ENCODE measurements at places on chromosomes 6 and 20.

GRCh38 chr6:27426045-27426620 lies 37.6 kb downstream of the ZNF391 start:
- no peak for ATAC-seq

DNA sequence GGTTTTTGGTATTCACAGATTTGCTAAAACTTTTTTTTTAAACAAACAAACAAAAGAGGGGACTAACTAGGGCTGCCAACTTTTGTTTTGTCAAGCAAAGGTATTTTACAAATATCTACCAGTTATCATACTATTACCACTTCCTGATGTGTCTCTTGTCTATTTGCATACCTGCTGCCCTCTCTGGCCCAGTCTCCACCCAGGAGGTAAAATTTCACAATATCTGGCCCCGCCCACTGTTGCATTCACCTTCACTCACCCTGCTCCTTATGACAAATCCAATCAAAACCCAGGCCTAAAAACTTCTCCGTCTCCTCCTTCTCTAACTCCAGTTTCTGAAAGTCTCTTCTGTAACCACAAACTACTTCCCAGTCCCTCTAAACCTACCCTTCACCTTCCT lies 82.2 kb downstream of the TRERF1 start:
- ATAC-seq, result no peak

DNA sequence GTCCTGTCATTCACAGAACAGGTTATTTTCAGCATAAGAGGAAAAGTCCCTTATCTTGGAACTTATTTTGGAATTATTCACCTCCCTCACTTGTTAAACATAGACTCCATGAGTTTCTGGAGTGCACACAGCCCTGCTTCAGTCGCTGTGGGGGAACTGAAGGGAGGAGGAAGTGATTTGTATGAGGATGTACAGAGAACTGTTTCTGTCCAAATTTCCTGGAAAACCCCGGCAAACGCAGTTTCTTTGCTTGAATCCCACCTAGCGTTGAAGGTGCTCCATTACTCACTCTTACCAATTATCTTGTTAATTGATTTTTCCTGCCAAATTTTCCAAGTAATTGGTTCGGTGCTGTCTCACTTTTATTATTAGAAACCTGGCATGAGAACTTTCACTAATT lies 78.0 kb upstream of the AGPAT4 start:
- ATAC-seq, result no peak

GRCh38 chr6:136401749-136402148 lies 112.1 kb upstream of the BCLAF1 start:
- ATAC-seq, result no peak

- ATAC-seq, result no peak
Observed at GRCh38 chr6:104952911-104953399, 4.0 kb upstream of the LIN28B start.

DNA sequence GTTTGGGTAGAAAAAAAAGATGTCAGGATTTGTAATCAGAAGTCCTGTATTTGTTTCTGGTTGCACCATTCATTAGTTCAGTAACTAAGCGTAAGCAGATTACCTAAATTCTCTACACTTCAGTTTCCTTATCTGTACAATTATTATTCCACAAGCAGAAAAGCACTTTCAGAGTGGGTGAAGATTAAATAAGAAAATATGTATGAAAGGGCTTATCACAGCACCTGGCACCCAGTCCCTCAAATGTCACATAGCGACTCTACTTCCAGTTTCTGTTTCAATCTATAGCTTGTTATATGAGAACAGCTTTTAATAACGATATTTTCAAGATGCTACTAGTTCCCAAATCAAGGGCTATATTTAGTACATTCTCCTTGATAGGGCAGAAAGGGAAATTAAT lies 31.4 kb downstream of the RGS17 start:
- ATAC-seq, result no peak

GRCh38 chr6:21033084-21033483 lies 498.8 kb downstream of the CDKAL1 start:
- no peak for ATAC-seq

DNA sequence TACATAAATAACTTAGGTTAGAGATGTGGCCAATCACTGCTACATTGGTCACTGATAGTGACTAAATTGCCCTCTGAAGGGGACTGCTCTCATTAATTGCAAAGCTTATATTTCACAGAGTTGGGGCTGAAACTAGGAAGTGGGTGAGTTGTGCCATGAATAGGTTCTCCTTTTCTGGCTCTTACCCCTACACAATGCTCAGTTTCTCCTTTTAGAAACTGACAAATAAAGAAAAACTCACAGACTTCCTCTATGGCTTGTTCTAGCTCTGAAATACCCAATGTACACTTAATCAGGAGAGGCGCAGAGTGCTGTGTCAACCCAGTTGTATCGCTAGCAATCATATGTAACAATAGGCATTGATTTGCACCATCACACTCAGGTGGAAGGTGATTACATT lies 41.2 kb upstream of the PROKR2 start:
- ATAC-seq, result no peak

- ATAC-seq, result no peak
Observed at GRCh38 chr20:56381501-56381900, 10.5 kb downstream of the AURKA start.

GRCh38 chr6:154538640-154539191 lies 28.2 kb upstream of the CNKSR3 start:
- no peak for ATAC-seq

GRCh38 chr6:29520232-29520631 lies 32.5 kb upstream of the MAS1L start:
- ATAC-seq, result no peak

DNA sequence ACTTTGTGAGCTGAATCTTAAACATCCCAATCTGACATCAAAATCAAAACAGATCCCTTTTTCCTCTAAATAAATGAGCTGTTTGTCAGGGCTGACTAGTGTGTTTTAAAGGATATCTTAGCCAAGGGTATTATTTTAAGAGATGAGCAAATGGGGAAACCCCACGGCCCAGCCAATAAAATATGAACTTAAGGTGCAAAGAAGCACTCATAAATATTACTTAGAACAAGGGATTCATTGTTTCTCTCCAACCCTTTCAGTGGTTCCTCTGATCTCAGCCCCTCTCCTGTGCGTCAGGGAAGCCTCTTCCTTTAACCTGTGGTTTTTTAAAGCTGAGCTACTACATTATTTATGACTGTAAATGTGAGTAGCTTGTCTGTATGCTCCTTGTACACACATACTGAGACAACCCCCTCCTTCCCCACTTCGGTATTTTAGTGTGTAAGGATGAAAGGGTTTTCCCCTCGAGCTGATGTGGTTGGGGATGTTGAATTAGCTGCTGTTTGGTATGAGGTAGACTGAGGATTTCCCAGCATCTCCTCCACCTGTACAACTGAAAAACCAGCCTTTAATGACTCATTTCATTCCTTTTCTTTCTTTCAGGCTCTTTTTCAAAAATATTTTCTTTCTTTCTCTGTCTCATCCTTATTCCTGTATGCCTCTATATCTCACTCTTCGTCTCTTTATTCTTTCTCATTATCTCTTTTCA lies 6.5 kb downstream of the BMP5 start:
- ATAC-seq, result no peak

- ATAC-seq, result no peak
Observed at GRCh38 chr6:14354919-14355572, 237.5 kb downstream of the CD83 start.

DNA sequence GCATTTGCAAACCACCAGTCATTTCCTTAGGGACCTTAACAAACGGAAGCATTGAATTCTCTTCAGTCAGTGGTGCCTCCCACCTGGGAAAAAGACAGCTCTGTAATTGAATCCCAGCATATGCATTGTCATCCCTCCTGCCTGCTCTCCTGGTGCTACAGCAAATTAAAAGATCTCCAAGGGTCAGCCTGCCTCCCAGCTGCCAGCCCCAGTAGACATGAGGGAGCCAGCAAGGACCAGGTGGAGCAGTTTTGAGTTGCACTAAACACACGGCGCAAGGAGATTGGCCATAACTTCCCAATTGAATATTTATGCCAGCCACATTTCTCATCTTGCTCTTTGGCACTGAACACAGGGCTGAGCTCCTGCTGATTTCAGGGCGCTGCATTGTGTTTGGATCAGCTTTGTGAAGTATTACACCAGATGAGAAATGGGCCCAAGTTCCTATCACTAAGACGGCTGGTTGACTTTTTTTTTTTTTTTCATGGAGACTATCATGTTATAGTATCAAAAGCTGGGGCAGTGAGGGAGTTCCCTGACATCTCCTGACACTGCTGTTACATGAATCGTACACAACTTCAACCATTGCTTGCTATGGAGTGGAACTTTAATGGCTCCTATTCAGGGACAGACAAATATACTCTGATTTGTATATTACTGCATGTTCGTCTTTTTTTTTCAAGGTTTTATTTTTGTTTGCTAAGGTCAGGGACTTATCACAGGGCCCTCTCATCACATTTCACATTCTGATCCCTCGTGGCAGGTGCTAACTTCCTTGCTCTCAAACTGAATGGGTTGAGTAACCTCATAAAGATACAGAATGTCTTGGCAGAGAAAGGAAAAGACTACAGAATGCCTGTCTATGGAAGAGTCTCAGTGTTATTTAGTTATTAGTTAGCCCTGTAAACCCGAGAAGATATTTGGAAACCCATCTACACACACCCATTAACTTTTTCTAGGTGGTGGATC lies 191.1 kb downstream of the EYA4 start:
- no peak for ATAC-seq

- ATAC-seq, result peak; percentile 65
Observed at GRCh38 chr6:137102851-137103492, 58.2 kb upstream of the IL20RA start.

DNA sequence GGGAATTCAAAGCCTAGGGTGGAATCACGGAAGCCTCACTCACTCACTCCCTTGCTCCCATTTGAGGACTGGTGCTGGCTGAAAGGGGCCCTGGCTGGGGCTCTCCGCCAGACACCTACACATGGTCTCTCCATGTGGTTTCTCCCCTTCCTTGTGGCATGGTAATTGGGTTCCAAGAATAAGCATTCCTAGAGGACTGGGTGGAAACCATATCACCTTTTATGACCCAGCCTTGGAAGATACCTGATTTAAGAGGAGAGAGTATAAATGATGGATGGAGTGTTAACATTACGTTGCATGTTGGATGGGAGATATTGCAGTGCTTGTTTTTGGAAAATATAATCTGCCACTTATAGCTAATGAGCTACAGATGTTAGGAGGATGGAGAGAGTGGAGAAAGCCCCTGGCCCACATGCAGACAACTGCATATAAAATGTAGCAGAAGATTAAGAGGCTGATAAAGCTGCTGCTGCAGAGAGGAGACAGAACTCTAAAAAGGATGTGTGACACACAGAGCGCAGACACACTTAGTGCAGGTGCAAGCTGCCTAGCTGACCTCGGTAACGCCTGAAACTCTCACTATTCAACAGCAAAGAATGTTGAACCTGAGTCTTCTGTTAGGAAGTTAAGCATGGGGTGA lies 23.3 kb upstream of the CDKN1A start:
- no peak for ATAC-seq

DNA sequence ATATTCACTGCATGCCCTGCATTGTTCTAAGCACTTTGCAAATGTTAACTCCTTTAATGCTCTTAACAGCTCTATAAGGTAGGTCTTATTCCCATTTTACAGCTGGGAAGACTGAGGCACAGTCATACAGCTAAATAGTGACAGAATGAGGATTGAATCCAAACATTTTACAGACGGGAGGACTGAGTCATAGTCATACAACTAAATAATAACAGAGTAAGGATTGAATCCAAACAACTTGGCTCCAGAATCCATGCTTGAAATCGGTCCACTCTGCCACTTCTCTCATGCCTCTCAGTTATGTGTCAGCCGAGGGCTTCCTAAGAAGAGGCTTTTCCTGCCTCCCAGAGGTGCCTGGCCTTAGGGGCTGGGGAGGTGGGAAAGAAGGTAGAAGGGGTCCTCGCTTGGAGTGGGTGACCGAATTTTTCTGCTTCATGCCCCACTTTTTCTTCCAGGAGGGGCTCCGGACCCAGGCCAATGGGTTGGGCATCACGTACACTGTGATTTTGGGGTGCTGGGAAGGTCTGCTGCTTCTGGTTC lies 137.4 kb upstream of the RNF24 start:
- ATAC-seq, result no peak

DNA sequence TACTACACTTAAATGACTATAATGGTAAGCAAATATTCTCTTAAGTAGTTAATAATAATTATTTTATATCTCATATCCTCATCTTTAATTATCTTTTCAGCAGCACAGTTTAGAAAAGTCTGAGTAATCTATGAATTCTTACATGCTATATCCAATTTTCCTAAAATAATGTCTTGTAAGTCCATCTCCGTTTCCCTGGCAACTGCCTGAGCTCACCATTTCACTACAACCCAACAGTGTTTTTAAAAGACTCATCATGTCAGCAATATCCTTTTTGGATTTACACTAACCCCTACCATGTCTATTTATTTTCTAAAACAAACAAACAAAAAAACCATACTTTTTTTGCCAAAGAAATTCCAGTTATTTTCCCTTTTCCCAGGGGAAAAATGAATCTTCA lies 859.6 kb downstream of the EYS start:
- ATAC-seq, result no peak

DNA sequence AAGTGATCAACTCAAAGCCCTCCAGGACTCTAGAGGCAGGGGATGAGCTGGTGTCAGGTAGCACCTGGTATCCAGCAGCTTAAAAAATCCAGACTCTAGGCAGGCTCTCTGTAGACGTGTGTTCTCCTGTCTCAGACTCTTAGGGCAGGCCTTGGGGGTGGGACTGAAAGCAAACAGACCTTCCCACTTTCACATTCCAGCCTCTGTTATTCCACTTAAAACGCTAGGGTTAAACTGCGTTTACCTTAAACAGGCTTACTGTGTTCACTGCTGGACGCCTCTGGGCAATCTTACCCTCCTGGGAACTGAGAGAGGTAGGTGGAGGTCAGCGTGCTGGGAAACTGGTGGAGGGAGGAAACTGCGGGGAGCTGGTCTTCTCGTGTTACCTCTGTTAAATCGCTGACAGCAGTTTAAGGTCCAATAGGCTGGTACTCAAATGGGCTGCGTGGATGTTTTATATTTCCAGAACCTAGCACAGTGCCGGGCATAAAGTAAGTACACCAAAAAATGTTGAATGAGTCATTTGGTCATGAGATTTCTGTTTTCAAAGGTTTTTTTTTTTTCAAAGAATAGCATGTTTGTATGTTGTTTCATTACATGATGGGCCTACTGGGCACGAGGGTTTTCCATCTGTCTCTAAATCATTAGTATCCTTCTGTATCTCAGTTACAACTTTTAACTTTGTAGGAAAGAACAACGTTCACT lies at the start of gene GCNT2:
TSS of gene GCNT2 (plus strand) at position 248 of the 705 bp plus-strand sequence. CDS start 7,561 bp downstream, outside the sequence.
- no peak for ATAC-seq

GRCh38 chr6:1053586-1053985 lies 258.3 kb upstream of the FOXQ1 start:
- ATAC-seq, result no peak

GRCh38 chr6:112149236-112149635 lies 61.8 kb downstream of the FAM229B start:
- no peak for ATAC-seq

All from activated CD4-positive, CD25-positive, alpha-beta regulatory T cell treated with anti-CD3 and anti-CD28 coated beads, Interleukin-2, amount 50 U/mL, for 24 hours (primary cell).